ENCODE measurements at places on chromosomes 6 and 20.
A peak's percentile ranks its signal among the peaks of the same experiment; 100 is the strongest.

GRCh38 chr6:43476746-43477145, 624 bp upstream of the TJAP1 start:
- peak; percentile 14 for DNase-seq

DNA sequence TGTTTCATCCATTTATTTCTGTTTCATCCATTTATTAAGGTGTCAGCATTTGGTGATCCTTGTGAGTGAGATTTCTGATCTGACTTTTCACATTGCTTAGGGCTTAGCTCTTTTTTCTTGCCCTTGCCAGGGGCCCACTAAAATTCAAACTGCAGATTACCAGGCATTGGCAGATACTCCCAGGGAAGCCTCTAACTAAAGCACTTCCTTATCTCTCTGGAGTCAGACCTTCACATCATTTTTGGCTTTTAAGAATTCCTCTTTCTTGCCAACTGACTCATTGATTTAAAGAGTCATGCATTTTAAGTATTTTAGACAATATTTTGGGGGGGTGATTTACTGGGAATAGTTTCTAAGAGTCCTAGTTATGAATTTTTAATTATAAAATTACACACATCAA, 2.6 kb upstream of the WFDC8 start:
- no peak for DNase-seq

DNA sequence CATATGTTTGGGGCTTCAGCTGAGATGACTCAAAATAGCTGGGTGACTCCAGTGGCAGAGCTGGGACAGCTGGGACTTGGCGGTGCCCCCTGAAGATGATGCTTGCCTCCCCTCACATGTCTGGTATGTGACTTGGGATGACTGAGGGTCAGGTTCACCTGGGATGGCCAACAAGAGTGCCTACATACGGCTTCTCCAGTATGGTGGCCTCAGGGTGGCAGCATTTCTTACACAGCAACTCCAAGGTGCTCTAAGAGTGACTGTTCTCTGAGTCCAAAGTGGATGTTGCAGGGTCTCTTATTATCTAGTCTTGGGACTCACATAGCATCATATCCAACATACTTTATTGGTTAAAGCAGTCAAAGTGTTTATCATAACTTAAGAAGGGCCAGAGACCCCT, 87.8 kb upstream of the CENPW start:
- DNase-seq, result no peak

DNA sequence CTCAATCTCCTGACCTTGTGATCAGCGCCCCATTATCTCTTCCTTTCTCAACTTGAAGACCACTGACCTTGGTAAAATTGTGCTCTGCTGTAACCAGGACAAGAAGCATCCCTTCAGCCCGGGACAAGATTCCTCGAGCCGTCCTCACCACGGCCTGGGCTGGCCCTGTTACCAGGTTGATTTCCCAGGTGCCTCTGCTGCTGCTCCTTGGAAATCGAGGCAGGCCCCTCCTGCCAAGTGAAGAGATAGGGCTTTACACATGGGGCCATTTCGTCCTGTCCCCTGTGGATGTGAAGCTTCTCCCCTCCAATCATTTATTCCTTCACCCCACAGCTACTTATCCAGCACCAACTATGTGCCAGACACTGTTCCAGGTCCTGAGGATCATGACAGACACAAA, 21.5 kb downstream of the RAB44 start:
- no peak for DNase-seq

GRCh38 chr6:169738976-169739529, 12.3 kb downstream of the DYNLT2 start:
- DNase-seq, result peak; percentile 17

GRCh38 chr20:59273739-59274357, 26.6 kb upstream of the EDN3 start:
- DNase-seq, result no peak

GRCh38 chr6:146389740-146390139, 153.9 kb upstream of the RAB32 start:
- DNase-seq, result no peak

DNA sequence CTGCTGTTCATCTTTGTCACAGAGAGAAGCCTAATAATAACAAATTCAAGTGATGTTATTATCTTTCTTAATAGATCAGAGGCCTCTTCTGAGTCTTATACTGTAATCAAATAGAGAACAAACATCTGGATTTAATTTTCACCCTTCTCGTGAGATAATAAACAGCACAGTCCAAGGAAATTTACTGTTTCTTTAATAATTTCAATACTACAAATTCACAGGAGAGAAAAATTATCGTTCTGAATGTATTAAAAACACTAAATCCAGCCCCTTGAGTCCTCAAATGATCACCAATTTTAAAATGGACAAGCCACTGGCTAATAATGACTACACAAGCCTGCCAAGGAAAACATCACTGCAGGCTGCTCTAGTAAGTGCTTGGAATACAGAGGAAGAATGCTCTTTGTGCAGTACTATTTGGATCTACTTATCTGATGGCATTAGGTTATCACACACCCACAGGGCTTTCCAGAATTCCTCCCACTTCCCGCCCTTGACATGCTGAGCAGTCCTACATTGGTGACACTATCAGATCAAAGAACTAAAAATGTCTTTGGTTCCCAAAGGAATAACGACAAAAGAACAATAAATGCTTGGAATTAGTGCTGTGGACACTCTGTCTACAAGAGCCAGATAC, 38.1 kb downstream of the SYNE1 start:
- DNase-seq, result no peak

- peak; percentile 86 for DNase-seq
Observed at GRCh38 chr20:63119121-63119962, 96.6 kb downstream of the YTHDF1 start.

DNA sequence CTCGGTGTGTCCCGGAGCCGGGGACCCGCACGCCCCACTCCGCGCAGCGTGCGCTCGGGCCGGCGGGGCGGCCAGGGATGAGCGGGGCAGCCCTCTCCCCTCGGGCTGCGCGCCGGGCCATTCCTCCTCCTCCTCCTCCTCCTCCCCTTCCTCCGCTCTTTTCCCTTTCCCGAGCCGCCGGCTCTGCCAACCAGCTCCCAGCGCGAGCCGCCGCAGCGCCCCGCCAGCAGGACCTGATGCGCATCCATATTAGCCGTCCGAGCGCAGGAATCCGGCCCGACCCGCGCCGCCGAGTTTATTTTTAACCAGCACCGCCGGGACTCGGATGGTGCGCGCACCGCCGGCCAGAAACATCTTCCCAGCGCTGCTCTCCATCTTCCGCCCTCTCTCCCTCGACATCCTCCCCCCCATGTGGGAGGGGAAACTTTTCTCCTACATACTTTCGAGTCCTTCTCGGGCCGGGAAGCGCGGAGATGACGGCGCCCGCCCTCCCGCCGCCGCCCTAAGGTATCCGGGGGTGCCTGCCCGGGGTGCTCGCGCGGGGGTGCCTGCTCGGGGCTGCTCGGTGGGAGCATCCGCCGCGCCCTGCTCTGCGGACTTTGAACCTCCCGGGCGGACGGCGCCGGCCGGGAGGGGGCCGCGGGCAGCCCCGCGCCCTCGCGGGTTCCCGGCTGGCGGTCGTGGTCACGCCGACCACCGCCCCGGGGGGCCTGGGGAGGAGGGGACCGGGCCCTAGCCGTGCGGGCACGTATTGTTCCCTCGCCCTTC, 619 bp downstream of the RREB1 start:
- DNase-seq, result peak; percentile 79

DNA sequence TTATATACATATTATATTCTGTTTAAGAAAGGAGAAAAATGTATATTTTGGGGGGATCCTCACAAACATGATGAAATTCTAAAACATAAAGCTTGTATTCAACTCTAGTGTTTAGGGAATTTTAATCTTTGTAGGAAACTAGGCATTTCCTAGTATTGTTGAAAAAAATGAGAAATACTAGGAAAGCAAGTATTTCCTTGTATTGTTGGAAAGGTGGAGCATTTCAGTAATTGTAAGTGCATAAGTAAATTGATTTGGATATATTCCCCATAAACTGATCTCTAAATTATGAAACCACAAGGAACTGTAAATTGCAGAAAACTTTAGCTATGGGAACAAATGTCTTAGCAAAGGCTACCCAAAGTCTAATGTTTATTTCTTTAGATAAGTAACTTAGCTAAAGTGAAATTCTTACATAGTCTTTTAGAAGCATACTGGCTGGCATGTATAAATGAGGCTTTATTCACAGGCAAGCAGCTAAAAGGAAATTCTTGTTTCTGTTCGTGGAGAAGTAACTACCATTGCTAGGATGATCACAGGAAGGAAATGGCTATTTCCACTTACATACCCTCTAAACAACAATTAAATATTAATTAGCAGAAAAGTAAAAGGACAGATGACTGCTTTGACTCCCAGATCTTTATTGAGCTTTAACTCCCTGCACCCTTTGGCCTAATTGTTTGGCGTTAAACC, 19.9 kb upstream of the NRN1 start:
- DNase-seq, result no peak

DNA sequence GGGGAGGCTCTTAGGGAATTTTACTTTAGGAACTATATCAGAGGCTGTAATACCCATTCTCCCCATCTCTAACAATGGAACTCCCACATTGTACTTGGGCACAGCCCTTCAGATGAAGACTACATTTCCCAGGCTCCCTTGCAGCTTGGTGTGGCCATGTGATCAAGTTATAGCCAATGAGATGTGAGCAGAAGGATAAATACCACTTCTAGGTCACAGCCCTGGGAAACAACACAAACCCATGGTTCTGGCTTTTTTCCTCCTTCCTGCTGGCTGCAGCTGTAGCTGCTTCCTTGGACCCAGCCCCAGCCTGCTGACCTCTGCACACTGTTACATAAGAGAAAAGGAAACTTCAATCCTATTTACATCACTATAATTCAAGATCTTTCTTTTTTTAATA, 445.9 kb upstream of the JARID2 start:
- peak; percentile 78 for DNase-seq

GRCh38 chr20:35285806-35286076, 1.2 kb upstream of the EIF6 start:
- no peak for DNase-seq

DNA sequence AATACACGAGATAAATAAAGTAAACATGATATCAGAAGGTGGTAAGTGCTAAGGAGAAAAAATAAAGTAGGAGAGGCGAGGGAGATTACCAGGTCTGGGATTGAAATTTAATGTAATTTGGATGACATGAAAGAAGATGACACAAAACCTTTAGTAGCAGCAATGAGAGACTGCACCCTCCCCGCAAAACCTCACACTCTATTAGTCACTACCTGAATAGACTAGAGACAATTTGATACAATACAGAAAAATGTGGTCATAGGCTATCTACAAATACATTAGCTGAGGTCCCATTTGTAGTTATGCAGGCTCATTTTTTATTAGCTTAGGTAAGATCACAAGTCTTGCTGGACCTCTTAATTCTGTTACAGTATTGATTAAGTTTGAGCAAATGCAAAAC, 125.5 kb downstream of the LRFN2 start:
- no peak for DNase-seq

GRCh38 chr20:37278966-37279590, 10.4 kb upstream of the MANBAL start:
- peak; percentile 51 for DNase-seq

- no peak for DNase-seq
Observed at GRCh38 chr20:59908855-59909254, 24.6 kb downstream of the SYCP2 start.

GRCh38 chr6:4581468-4582385, 194.5 kb upstream of the CDYL start:
- DNase-seq, result no peak

DNA sequence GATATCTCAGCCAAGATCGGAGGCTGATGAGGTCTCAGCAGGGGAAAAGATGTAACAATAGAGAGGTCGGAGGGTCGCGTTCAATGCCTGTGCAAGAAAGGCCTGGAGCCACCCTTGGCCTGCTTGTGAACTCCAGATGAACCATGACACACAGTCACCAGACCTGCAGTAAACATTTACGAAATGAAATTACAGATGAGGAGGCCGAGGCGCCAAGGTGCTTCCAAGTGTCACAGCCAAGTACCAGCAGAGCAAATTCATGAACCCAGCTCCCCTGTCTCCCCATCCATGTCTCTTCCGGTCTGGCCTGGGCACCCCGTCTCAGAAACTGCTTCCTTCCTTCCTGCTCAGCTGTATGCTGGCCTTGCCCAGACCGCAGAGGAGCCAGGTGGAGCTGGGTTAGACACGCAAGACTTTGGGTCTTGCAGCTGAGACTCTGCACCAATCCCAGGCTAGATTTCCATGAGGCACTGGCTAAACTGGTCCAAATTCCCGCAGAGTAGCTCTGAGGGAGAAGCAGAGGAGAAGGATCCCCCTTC, 48.1 kb downstream of the CHMP4B start:
- DNase-seq, result peak; percentile 69
